ENCODE measurements at places on chromosomes 11 and 22.

DNA sequence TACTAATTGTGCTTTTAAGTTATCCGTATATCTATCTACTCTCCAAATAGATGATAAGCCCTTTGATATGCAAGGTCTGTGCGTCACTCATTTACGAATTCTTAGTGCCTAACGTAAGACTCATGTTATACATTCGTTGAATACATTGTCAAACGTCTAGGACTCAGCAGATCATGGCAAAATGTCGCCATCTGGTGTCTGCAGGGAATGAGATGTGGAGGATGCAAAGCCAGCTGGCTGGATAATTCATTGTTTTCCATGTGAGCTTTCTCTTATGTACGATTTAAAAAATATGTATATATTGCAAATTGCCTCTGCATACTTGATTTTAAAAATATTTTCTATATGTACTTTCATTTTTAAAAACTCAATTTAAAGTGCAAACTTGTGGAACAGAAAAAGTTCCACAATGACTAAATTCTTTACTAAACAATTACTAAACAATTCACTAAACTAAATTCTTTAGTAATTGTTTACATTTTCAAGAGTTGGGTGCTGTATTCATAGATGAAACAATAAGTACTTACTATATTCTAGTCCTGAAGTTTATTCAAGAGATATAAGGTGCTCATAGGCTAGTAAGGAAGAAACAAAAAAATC, 33.8 kb downstream of the ZNF202 start:
- peak; percentile 10 for DNase-seq

DNA sequence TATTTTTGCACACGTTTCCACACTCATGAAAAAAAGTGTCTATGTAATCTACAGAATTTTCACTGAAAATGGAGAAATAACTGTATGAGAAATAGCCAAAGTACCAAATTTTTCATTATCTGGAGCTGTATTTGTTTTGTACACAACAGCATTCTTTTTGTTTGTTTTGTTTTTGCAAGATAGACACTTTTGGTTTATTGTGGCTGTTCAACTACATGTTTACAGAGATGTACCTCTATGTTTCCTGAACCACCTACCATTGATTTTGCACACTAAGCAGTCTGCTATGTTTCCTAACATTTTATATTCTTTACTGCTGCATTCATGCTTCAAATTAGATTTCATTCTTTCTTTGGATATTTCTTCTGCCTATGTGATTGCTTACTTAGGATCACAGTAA, 116.3 kb downstream of the ELP4 start:
- no peak for DNase-seq

GRCh38 chr22:38762551-38762983, 6.8 kb upstream of the SUN2 start:
- DNase-seq = no peak

DNA sequence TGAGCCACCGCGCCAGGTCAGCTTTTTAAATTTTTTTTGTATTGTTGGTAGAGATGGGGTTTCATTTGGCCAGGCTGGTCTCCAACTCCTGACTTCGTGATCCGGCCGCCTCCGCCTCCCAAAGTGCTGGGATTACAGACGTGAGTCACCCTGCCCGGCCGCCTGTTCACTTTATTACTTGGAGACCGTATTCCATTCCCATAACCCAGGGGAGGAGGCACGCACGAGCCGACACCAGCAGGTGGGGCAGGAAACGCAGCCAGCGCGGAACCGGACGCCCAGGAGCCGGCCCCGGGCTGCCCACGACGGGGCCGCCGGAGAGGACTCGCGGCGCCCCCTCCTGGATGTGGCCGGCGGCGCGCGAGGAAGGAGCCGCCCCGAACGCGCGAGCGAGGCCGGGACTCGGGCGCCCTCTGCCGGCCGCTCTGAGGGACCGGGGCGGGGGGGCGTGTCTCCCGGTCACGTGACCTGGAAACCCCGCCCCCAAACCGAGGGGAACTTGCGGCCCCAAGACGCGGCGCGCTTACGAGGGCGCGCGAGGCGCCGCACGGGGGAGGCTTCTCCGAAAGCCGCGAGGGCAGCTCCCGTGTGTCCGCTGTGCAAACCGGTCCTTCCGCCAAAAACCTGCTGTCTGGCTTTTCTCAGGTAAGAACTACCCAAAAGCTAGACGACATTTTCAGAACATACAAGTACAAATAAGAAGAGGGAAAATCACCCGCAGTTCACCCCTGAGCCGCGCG, 11.6 kb upstream of the RNH1 start:
- DNase-seq = peak; percentile 66

DNA sequence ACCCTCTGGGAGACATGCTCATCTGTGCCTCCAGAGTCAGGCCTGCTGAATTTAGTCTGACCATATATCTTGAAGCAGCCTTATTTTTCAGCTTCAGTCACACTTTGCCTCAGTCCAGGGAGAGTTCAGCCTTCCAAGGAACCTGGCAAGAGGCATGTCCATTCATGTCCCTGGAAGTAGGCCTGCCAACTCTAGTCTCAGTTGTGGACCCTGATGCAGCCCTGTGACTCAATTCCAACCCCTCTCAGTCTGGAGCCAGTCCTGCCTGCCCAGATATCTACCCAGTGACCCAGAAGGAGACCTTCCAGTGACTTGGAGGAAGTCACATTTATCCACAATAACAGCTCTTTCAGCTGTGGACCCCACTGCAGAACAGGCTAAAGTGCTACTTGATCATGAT, 566.6 kb downstream of the TMEM135 start:
- DNase-seq = no peak

DNA sequence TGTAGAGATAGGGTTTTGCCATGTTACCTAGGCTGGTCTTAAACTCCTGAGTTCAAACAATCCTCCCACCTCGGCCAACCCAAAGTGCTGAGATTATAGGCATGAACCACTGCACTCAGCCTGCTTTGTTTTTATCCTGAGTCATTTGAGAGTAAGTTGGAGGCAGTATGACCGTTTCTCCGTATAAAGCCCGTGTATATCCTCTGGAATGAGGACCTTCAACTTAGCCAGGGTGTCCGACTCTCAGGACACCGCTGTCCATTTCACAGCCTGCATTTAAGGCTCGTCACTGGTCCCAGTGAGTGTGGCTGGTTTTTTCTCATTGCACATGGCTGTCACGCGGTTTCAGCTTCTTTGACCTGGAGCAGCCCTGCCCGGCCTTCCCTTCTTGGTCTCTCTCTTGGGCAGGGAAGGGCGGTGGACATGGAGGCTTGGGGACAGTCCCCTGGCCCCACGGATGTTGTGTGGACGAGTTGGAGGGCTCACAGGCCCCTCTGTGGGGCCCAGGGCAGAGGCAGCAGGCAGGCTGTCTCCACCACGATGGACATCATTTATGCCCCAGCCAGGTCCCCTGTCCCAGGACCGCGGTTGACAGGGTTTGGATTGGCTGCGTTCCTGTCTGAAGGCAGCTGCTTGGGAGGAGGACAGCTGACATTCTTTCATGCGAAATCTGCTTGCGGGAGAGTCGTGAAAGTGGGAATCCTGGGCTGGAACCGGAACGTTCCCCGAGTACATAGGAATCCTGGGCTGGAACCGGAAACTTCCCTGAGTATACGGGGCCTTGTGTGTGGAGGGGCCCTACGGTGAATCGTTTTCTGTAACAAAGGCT, 93.3 kb downstream of the KCNQ1 start:
- DNase-seq = no peak

DNA sequence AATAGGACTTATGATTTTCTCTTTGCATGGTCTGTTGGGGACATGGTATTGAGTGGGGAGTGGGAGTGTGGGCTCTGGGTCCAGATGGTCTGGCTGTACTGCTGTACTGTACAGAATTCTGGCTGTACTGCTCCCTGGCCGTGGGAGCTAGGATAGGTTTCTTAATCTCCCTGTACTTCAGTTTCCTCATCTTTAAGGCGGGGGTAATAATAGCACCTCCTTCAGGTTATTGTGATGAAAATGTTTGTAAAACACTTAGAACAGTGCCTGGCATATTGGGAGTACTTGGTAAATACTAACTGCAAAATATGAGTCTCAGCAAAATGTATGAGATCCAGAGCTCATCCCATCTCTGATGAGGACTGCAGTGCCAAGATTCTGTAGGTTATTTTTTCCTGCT, 198.6 kb downstream of the KIF18A start:
- no peak for DNase-seq

DNA sequence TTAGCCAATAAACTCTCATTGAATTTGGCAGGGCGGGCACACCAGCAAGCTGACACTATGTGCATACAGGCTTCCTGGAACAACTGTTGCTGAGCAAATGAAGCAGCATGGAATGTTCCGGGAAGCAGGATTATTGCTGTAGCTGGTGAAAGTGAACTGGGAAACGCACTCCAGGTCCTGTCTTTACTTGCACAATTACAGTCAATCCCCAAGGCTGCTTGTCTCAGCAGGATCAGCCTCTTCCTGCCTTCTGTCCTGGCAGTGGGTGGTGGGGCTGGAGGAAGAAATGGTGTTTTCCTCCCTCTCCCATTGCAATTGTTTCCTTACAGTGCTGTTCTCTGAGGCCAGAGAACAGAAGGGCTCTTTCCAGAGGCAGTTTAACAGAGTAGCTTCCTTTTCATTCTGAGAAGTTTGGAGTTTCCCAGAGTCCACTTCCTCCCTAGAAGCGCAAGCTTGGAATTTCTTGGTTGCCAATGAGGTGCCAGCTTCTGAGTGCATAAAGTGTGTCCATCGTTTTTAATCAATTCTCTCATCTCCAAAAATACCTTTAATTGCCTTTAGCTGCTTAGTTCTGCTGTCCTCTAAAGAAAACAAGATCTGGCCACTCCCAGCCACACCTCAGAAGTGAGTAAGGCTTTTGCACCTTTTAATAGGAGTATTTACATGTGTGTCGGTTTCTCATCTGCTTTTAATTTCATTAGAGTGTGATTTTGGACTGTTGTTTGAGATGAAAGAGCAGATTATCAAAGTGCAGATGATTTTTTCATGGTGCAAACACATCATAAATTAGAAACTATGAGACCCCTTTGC, 19.9 kb downstream of the CD44 start:
- no peak for DNase-seq

DNA sequence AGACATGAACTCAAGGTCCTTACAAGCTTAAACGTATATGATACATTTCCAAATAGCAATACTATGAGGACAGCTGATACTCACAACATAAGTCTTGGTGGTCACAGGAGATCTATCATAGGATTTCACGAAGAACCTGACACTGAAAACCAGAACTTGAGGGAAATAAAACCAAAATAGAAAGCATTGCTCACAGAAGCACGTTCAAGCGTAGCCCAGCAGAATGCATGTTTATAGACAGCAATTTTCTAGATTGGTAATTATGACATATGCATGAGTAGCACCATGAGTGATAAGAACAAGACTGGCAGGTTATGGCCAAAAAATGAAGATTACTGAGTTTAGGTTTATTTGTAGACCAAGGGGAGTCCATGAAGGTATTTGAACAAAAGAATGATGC, 243.5 kb downstream of the ETS1 start:
- DNase-seq = no peak

DNA sequence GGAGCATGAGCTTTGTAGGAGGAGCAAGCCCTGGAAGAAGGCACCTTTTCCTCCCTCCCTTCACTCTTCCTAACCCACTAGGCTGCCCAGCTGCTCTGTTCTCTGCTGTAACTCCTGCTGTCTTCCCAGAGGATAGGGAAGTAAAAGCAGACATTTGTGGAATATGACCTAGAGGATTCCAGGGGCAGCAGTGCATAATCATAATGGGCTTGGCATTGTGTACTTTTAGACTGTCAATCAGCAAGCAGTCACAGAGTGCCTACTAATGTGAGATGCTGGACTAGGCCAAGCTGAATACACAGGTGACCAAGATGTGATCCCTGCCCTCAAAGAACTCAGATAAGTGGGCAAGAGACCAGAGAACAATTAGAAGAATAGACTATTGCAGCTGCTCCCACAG, 133.0 kb downstream of the NAV2 start:
- DNase-seq = no peak

- no peak for DNase-seq
Observed at GRCh38 chr11:253160-253885, 16.5 kb downstream of the PSMD13 start.

DNA sequence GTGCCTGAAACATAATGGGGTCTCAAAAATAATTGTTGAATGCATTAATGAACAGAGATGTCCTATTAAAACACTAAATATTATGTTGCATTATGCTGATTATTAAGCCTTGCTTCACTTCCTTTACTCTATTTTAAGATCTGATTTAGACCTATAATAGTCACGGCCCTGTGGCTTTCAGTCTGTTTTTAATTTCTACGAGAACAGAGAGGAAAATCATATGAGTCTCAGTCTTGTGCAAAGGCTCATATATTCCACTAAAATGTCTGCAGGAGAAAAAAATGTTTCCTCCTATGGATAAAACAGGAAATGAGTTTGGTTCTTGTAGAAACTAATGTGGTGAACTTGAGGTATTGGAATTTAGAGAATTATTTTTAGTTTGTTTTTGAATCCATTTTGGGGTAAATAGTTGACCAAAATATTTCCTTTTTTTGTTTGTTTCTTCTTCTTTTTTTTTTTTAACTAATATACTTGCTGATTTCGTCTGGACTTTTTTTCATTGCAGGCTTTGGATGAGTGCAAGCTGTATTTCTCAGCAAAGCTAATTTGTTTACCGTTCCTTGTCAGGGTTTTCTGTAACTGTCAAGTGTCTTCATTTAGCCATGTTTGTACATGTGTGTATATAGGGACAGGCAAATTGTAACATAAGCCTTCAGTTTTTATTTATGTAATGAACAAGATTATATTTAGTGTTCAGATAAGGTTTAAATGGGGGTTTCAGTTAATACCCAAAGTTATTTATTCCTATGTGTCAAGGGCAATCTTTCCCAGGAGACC, 139.1 kb upstream of the DDI1 start:
- no peak for DNase-seq

DNA sequence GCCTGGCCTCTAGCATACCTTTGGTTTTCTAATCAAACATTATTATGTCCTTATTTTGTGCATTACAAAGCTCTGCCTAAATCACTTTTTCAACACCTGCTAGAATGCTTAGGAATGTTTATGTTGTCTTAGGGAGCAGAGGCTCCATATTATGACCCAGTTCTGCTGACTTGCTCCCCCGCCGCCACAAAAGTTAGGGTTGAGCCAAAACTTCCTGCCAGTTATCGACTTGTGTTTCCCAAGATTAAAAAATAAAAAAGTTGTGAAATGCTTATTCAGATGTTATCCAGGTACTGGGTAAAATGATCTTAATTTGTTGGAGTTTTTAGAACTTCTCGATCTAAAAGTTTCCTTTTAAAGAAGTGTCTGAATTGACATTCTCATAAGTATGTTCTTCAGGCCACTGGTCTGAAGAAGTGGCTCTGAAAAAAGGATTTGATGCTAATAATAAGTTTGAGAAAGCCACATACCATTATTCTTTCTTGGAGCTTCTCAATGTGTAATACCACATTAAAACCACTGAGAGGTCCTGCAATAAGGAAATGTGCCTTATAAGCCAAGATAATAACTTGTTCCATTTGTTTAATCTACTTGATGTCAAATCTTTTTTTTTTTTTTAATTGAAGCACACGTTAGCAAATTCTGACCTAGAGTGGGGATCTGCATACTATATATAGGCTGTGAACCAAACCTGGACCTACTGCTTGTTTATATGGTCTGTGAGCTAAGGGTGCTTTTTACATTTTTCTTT, 2.2 kb downstream of the RNF185 start:
- DNase-seq = no peak

DNA sequence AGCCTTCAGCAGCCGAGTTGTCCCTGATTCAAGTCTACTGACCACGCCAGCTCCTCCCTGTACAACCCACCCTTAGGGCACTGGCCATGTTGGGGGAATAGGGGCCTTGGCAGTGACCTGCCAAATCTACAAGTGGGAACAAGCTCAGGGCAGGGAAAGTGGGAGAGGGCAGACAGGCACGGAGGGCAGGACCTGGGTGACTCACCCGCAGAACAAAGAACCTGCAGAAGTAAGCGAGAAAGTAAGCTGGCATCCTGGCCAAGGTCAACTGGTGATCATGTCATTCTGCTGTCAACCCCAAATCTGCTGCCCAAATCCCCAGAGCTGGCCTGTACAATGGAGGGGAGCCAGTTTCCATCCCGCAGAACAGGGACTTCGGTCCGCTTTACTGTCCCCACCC, 7.9 kb upstream of the SCGB1A1 start:
- no peak for DNase-seq
